Lung microvascular endothelial cell (primary cell): ENCODE measurements at places on chromosomes 5 and 9. TPM values are rescaled to one million over a fixed set of nuclear protein-coding genes. Genes with fewer than 3 reads are reported as not detected.

- DNase-seq, result no peak
These were observed 120.1 kb downstream of the ZNF622 start for GRCh38 chr5:16345454-16345853.

DNA sequence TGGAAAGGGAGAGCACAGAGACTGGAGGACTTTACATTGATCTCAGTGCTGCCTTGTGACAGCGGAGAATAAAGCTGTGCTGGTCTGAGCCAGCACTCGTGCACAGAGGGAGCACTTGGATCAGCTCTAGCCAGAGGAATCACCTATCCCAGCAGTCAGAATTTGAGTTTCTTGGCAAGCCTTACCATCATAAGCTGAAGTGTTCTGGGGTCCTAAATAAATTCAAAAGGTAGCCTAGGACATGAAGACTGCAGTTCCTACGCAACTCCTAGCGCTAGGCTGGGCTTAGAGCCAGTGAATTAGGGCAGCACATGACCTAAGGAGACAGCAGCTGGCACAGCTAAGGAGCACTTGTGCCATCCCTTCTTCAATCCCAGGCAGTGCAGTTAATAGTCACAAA, 119.5 kb downstream of the HMHB1 start:
- DNase-seq, result no peak

DNA sequence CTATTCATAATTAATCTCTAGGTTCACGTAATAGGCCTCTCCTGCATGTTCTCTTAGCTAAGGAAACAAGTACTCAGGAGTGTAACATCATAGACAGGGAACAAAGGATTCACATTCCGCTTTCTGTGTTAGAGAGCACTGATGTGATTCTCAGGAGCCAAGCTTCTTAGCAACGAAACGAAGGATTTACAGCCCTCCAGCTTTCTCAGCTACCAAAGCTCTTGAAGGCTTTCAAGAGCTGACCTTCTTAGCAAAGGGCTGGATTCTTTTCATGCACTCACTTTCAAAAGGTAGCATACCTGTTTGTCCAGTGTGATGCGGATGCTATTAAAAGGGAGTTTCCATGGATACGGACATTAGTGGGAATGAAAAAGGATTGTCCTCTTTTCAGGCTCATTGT, 107.4 kb downstream of the TUSC1 start:
- no peak for DNase-seq

DNA sequence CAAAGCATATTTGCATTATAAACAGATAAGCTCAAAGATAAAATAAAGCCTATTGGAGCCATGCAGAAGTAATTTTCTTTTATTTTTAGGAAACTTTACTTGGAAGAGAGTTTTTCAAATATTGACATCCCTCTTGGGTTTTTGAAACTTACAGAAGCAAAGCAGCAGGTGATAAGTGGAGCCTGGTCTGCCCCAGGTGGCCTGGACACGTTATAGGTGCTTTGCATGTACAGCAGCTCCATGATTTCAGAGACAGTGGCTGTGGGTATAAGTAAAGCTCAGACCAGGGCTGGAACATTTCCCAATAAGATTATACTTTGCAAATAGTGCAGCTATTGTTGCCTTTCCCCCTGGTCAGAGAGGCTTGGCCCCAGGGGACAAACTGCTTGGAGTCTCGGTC, 51.5 kb downstream of the CCDC192 start:
- DNase-seq, result no peak

- no peak for DNase-seq
These were observed 13.4 kb downstream of the AK8 start for GRCh38 chr9:132864691-132865090.

- DNase-seq, result no peak
These were observed 76.6 kb downstream of the RICTOR start for GRCh38 chr5:38997591-38997990.

DNA sequence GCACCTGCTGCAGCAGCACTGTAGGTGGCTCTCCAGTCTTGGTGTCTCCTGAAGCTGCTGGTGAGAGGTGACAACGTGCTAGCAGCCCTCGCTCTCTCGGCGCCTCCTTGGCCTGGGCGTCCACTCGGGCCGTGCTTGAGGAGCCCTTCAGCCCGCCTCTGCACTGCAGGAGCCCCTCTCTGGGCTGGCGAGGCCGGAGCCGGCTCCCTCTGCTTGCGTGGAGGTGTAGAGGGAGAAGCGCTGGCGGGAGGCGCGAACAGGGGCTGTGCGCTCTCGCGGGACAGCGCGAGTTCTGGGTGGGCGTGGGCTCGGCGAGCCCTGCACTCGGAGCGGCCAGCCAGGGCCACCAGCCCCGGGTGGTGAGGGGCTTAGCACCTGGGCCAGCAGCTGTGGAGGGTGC, 62.2 kb upstream of the CNOT6 start:
- DNase-seq, result no peak

GRCh38 chr9:114070188-114071103, 7.7 kb downstream of the AMBP start:
- no peak for DNase-seq

GRCh38 chr9:2179567-2179966, 164.4 kb downstream of the SMARCA2 start:
- peak; percentile 50 for DNase-seq

DNA sequence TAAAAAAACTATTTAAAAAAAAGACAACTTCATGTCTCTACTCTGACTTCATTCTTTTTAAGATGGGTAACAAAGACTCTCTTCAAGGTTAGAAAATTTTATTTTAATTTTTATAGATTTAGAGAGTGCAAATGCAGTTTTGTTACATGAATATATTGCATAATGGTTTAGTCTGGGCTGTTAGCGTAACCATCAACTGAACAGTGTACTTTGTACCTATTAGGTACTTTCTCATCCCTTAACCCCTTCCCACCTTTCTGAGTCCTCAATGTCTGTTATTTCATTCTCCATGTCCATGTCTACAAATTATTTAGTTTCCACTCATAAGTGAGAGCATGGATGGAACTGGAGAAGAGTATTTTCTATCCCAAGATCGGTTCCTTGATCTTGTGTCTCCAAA, 16.8 kb downstream of the TLR4 start:
- no peak for DNase-seq

GRCh38 chr5:143182901-143183820, 220.3 kb downstream of the NR3C1 start:
- peak; percentile 11 for DNase-seq

DNA sequence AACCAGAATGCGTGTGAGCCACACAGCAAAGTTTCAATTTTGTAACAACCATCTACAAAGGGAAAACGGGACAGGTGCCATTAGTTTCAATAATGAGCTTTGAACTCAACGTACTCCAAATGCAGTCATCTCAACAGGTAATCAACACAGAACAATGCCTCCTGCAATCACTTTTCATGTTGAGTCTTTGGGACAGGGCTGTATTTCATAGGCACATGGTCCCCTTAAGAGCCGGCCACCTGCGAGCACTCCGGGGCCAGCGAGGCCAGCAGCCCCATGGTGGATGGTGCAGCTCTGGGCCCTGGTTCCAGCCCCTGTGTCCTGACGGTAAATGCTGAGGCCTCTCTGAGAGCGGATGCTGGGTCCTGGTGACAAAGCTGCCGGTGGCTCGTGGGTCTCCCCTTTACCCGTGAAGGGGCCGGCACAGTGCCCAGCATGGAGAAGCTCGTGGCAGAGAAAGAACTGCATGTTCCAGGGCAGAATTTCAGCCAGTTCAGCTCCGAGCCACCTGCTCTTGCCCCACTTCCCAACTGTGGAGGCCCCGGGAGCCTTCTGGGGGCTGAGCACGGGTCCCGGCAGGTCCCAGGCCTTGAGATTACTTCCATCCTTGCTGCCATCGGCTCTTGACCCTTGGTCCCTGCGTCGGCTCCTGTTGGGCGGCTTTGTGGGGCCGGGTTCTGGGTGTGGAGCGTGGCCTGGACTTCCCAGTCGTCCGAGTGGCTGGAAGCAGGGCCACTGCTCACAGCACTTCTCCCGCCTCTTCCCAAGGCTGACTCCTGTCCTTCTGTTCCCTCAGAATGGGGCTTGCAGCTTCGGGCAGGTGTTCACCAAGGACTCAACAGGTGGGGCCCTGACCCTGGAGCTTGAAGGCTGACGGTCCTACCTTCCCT, 26.1 kb upstream of the RNU6ATAC start:
- DNase-seq, result no peak

DNA sequence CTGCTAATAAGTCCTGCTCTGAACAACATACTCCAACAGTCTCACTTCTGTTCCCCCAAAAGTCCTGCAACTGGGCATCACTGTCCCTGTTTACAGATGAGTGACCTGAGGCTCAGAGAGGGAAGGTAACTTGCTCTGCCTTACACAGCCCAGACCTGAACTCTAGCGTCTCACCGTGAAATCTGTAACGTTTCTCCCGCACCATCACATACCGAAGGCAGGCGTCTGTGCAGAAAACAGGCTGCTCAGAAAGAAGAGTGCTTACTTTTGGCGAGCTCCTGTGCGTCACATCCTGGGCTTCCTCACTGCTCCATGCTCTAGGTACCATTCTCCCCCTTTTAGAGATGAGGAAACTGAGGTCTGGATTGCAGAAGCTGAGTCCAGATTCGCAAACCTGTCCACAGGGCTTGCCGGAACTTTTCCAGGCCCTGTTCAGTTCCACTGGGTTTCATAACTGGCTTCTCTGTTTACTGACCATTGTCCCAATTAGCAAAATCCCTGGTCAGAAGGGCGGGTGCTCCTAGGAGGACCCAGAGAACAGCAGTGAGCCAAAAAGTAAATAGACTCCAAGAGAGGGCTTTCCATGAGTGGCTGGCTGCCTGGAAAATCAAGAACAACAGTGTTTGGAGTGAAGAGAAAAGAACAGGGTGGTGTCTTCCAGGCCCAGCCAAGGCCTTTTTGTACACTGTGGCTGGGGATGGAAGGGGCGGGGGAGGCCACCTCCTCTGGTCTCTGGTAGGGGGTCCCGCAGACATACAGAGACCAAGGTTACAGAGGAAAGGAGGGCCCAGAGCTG, 27.1 kb downstream of the GSN start:
- DNase-seq, result no peak

- no peak for DNase-seq
These were observed 63.3 kb upstream of the SLC25A51 start for GRCh38 chr9:37967014-37967760.

GRCh38 chr9:34990908-34991606, 1.5 kb downstream of the DNAJB5 start:
- DNase-seq, result no peak

GRCh38 chr9:76292658-76293057, 101.6 kb downstream of the RFK start:
- no peak for DNase-seq

- DNase-seq, result no peak
These were observed 29.7 kb upstream of the ERCC6L2 start for GRCh38 chr9:95845751-95846150.

- DNase-seq, result no peak
These were observed 1.2 kb downstream of the OTULINL start for GRCh38 chr5:14582797-14583137.

GRCh38 chr5:74040065-74040551, 414.1 kb downstream of the ARHGEF28 start:
- DNase-seq, result no peak

GRCh38 chr5:178224403-178224802, 8.2 kb downstream of the PHYKPL start:
- DNase-seq, result no peak

GRCh38 chr9:81103597-81104471, 585.5 kb downstream of the TLE1 start:
- DNase-seq, result peak; percentile 12

- DNase-seq, result no peak
These were observed 184.5 kb upstream of the MAST4 start for GRCh38 chr5:66411701-66412100.

GRCh38 chr5:110401881-110402280, 324.6 kb downstream of the TMEM232 start:
- no peak for DNase-seq

DNA sequence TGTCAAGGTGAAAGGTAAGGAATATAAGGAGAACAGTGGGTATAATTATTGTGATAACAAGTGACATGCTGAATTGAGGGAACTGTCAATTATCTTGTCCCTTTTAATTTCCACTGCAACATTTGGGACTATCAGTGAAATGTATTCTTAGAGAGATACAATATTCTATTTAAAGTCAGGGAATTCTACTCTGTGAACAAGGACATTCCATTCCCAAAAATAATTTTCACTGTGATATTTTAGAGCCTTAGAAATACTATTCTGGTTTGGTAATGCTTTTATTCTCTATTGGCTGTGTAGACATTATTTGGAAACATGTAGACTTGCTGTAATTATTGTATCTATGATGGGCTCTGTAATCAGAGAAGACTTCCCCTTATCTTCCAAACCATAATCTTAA, 248.0 kb upstream of the PCSK5 start:
- DNase-seq, result no peak

GRCh38 chr5:90783460-90784333, 225.1 kb downstream of the ADGRV1 start:
- DNase-seq, result peak; percentile 59

DNA sequence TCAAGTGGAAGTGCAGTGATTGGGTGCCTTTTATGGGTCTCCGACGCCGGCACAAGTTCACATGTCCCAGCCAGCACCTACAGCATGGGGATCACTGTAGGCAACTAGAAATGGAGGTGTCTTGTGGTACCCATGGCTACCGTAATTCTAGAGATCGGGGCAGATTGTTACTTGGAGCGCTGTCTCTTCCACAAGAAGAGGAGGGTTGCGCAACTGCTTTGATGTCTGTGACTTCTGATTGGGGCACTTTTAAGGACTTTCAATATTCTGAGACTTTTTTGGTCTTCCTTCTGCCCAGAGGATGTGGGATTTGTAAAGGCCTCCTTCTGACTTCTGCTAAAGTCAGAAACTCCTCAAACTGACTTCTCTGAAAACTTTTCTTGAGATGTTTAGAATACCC, 41.9 kb downstream of the GLRX start:
- no peak for DNase-seq

- DNase-seq, result peak; percentile 89
These were observed 37.3 kb upstream of the EGFL7 start for GRCh38 chr9:136625101-136626065.

DNLZ gene
- total RNA-seq, result 14.6 and 14.9 TPM in 2 replicates

ELAVL2 gene
- total RNA-seq, result under 0.01 and 0.22 TPM in 2 replicates

DIRAS2 gene
- 0.22 and 0.40 TPM in 2 replicates for total RNA-seq

GABRA1 gene
- total RNA-seq, result not detected in 2 replicates

TMC1 gene
- 0.20 and 0.22 TPM in 2 replicates for total RNA-seq

KCTD16 gene
- total RNA-seq, result under 0.01 TPM in 2 replicates

PIP5K1B gene
- total RNA-seq, result under 0.01 TPM in 1 of 2 replicates, not detected in the other

GFPT2 gene
- total RNA-seq, result 0.79 and 1.1 TPM in 2 replicates

FIBCD1 gene
- not detected in 2 replicates for total RNA-seq

MARCHF3 gene
- total RNA-seq, result 107 and 112 TPM in 2 replicates

FBP2 gene
- not detected in 2 replicates for total RNA-seq

SARDH gene
- total RNA-seq, result 0.20 and 0.22 TPM in 2 replicates
